Naive thymus-derived CD4-positive, alpha-beta T cell (primary cell): ENCODE measurements at places on chromosomes 3 and 15. TPM values are rescaled to one million over a fixed set of nuclear protein-coding genes. Genes with fewer than 3 reads are reported as not detected.

The CACNA2D3 gene
- not detected for polyA plus RNA-seq

DNA sequence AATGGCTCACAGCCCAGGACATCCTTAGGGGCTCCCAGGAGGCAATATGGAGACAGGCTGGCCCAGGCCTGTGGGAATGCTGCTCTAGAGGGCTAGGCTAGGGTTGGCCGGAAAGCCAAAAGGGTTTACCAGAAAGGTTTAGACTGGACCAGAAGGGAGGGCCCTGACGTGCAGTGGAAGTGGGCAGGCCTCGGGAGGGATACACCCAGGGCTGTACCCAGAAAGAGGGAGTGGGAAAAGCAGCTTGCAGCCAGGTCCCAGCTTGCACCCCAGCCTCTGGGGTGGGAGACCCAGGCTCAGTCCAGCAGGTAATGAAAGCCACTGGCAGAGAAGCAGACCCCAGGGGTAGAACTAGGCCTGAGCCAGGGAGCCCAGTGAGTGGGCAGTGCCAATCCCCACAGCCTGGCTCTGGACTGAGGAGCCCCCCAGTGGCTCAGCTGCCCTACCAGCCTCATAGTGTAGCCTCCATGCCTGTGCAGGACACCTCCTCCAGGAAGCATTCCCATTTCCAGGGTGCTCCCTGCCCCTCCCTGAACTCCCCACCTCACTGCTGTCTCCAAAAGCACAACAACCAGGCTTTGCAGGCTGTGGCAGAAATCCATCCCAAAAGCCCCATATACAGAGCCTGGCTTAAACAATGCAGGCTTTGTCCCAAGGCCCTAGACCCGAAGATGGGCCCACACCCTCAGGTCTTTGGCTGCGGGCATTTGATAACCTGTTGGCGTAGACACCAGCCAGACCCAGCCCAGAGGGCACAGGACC, 3.5 kb downstream of the GORASP1 start:
- DNase-seq = no peak
- H3K27me3 ChIP-seq = no peaks in the 10 kb centered on the region
- no peak overlapping the region for H3K27ac ChIP-seq
- peaks cover 18% of the 10 kb centered on the region for H3K4me1 ChIP-seq
- no peaks in the 10 kb centered on the region for H3K36me3 ChIP-seq

DNA sequence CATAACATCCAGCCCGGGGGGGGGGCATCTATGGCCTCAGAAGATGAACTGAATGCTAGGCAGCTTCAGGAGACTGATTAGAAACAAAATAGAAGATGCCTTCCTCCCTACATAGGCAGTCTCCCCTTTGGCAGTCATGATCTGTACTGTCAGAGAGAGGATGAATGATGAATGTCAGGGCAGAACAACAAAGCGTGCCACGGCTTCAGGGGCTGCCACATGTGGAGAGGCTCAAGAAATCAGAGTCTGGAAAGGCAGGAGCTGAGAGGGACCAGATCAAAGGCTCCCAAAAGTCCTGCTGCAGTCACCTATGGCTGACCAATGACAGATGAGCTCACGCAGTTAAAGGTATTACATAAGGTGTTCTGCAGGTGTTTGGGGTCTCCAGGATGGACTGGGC, 180.4 kb downstream of the UACA start:
- no peak for DNase-seq
- no peaks in the 10 kb centered on the region for H3K36me3 ChIP-seq
- H3K4me1 ChIP-seq = no peaks in the 10 kb centered on the region
- H3K27ac ChIP-seq = no peak overlapping the region
- no peak overlapping the region for H3K4me3 ChIP-seq

GRCh38 chr3:107740992-107741896, 218.5 kb downstream of the BBX start:
- no peaks in the 10 kb centered on the region for H3K4me1 ChIP-seq
- no peak overlapping the region for H3K4me3 ChIP-seq
- no peak overlapping the region for H3K27ac ChIP-seq
- DNase-seq = no peak
- peaks cover 8% of the 10 kb centered on the region for H3K36me3 ChIP-seq

DNA sequence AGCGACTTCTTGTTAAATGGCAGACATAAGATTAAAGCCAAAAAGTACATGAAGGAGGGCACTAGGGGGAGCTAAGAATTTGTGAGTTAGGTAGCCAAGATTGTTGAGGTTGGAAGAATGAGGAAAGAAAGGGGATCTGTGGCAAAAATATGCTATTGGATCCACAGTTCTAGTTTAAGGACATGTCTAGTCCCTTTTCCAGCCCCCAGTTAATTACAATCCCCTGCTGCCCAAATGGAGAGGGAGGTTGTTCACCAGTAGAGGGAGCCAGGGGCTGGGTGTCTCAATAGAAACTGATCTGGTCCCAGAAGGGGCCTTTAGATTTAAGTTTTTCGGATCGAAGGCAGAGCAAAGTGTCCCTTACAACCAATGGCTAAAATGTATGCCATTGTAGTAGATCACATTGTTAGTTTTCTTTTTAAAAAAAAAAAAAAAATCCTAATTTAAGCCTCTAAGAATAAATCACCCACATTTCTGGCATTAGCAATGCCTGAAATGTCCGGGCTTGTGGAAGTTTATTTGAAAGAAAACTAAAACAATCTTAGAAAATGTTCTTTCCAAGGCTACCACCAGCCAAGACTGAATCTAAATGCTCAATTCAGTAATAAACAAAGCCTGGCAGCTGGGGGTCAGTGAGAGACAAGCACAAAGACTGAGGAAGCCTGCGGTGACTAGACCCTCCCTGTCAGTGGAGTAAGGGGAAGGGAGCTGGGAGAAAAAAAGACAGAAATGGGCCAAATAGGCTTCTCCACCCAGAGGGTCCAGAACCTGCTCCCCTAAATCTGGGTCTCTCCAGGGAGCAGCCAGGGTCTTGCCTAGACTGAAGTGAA, 7.1 kb downstream of the COL8A1 start:
- H3K4me3 ChIP-seq = no peak overlapping the region
- no peak overlapping the region for H3K27ac ChIP-seq
- no peak for DNase-seq
- H3K27me3 ChIP-seq = no peaks in the 10 kb centered on the region

The SNX22 gene
- 0.87 TPM for polyA plus RNA-seq

GRCh38 chr3:85979034-85979433, 1011.9 kb downstream of the VGLL3 start:
- no peak overlapping the region for H3K4me3 ChIP-seq
- no peak overlapping the region for H3K27ac ChIP-seq
